Endothelial cell (in vitro differentiated cells): ENCODE measurements at places on chromosomes 1 and 21. TPM values are rescaled to one million over a fixed set of nuclear protein-coding genes. Genes with fewer than 3 reads are reported as not detected.

- peaks cover 5% of the 10 kb centered on the region for H3K27me3 ChIP-seq
- no peak overlapping the region for H3K4me3 ChIP-seq
- DNase-seq, result no peak
- H3K4me1 ChIP-seq, result no peaks in the 10 kb centered on the region
Observed at GRCh38 chr1:55826381-55827080, 611.4 kb upstream of the USP24 start.

- H3K27me3 ChIP-seq, result peaks cover 20% of the 10 kb centered on the region
- H3K27ac ChIP-seq, result no peak overlapping the region
- DNase-seq, result no peak
- peaks cover 33% of the 10 kb centered on the region for H3K36me3 ChIP-seq
- H3K4me3 ChIP-seq, result no peak overlapping the region
Observed at GRCh38 chr1:231936983-231937775, 310.6 kb downstream of the DISC1 start.

DNA sequence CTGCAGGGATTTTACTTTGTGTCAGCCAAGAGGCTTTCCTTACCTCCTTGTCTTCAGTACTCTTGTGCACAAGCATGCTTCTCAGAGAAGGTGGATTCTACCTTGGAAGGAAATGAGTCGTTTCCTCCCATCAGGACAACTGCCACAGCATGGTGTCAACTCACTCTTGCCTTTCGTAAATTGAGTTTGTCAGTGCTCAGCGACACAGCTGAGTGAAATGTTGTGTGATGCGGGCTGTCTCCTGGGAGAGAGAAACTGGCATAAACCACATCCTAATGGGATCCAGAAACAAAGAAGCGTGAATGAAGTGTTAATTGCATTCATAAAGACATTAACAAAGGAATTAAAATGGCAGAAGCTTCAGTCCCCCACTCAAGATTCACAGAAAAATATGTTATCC lies 51.5 kb upstream of the SLC22A15 start:
- peak overlapping the region; percentile 24 for H3K4me3 ChIP-seq
- peak overlapping the region; percentile 95 for H3K27ac ChIP-seq
- no peak for DNase-seq
- no peaks in the 10 kb centered on the region for H3K36me3 ChIP-seq

GRCh38 chr21:33238565-33239255 lies 9.0 kb downstream of the IFNAR2 start:
- peaks cover 11% of the 10 kb centered on the region for H3K4me1 ChIP-seq
- peak overlapping the region; percentile 37 for H3K4me3 ChIP-seq
- peaks cover 48% of the 10 kb centered on the region for H3K36me3 ChIP-seq
- H3K27ac ChIP-seq, result no peak overlapping the region
- H3K27me3 ChIP-seq, result peaks cover 5% of the 10 kb centered on the region

DNA sequence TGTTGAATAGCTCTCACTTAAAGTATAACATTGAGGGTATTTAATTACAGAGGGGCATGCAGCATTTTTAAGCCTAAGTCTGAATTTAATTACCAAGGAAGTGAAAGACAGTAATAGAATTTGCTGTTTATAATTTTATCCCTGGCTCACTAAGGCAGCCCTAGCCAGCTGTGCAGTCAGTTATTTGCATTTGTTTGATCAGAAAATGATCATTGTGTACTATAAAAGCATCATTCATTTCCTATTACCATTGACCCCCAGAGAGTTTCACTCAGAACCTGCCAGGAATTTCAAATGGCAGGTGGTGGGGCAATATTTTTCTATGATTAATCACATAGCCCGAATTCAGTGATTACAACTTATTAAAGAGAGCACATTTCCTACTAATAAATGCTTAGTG lies 277.1 kb upstream of the KAZN start:
- DNase-seq, result no peak
- H3K36me3 ChIP-seq, result no peaks in the 10 kb centered on the region
- H3K4me3 ChIP-seq, result no peak overlapping the region
- H3K27me3 ChIP-seq, result no peaks in the 10 kb centered on the region
- no peaks in the 10 kb centered on the region for H3K4me1 ChIP-seq
- no peak overlapping the region for H3K27ac ChIP-seq

DNA sequence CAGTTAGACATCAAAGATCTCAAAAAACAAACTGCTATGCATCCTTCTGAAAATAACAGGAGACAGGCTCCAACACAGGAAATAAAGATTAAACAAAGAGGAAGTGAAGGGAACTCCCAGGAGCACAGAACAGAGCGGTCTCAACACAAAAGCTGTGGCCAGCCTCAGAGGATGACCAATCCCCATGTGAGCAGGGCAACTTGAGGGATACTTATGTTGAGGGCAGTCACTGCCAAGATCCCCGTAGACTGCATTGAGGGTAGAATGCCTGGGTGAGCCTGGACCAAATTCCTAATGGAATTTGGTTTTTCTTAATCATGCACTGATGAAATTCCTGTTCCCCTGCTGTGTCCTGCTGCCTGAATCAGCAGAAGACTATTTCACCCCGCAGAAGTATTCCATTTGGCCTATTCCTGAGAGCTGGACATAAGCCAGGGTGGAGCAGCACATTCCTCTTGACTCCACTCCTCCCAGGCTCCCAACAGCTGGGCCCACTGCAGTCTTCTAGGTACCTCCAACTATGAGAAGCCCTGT lies 49.0 kb downstream of the JAK1 start:
- H3K4me1 ChIP-seq, result peaks cover 64% of the 10 kb centered on the region
- H3K36me3 ChIP-seq, result peaks cover 6% of the 10 kb centered on the region
- peak overlapping the region; percentile 93 for H3K27ac ChIP-seq
- peak overlapping the region; percentile 14 for H3K4me3 ChIP-seq

DNA sequence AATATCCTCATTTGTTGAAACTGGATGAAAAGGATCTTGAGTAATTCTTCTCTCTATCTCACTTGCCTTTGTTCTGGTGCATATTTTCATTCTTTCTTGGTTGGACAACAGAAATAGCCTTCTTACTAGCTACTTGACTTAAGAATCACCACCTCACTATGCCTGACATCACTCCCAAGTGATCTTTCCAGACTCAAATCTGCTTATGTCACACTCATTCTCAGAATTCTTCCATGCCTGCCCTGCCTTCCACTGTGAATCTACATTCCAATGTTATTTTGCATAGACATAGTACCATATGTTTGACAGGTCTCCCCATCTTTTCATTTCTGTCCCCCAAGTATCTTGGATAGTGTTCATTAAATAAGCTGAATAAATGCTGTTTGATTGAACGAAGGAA lies 78.5 kb upstream of the DPYD start:
- DNase-seq, result no peak
- H3K36me3 ChIP-seq, result no peaks in the 10 kb centered on the region
- no peak overlapping the region for H3K27ac ChIP-seq
- H3K27me3 ChIP-seq, result no peaks in the 10 kb centered on the region
- no peak overlapping the region for H3K4me3 ChIP-seq

DNA sequence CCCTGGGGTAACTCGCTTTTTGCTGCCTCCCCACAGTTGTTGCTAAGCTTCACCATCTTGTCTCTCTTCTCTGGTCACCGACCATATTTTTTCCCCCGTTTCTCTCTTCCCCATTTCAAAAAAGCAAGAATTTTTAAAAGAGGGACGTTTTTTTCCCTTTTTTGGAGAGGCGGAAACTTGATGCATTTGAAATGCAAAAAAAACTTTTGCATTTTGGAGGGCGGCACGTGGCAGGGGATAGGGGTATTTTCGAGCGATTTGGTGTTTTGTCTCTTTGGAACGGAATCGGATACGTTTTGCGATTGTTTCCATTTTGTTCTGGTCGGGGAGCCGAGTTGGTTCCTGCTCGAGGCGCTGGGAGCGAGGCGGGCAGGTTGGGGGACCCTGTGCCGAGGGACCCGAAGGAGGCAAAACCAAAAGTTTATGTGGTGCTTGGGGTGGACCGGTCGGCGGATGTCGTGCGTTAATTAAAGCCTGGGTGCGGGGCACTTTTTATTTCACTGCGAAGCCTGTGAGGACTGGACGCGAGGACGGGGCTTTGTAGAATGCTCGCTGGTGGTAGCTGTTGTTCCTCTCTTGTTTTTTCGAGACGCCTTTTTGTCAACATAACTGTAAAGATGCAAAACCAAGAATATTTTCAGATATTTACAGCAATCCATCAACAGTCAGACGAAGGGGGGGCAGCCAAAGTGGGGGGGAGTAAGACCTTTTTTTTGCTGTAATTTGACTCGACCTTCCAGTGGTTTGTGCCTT lies 884 bp downstream of the H3-3A start:
- peaks cover 17% of the 10 kb centered on the region for H3K27me3 ChIP-seq
- H3K4me1 ChIP-seq, result peaks cover 38% of the 10 kb centered on the region

- no peak overlapping the region for H3K27ac ChIP-seq
- no peak overlapping the region for H3K4me3 ChIP-seq
- H3K36me3 ChIP-seq, result no peaks in the 10 kb centered on the region
- no peak for DNase-seq
- H3K4me1 ChIP-seq, result no peaks in the 10 kb centered on the region
- peaks cover 5% of the 10 kb centered on the region for H3K27me3 ChIP-seq
Observed at GRCh38 chr1:17878837-17879236, 123.7 kb downstream of the ACTL8 start.

DNA sequence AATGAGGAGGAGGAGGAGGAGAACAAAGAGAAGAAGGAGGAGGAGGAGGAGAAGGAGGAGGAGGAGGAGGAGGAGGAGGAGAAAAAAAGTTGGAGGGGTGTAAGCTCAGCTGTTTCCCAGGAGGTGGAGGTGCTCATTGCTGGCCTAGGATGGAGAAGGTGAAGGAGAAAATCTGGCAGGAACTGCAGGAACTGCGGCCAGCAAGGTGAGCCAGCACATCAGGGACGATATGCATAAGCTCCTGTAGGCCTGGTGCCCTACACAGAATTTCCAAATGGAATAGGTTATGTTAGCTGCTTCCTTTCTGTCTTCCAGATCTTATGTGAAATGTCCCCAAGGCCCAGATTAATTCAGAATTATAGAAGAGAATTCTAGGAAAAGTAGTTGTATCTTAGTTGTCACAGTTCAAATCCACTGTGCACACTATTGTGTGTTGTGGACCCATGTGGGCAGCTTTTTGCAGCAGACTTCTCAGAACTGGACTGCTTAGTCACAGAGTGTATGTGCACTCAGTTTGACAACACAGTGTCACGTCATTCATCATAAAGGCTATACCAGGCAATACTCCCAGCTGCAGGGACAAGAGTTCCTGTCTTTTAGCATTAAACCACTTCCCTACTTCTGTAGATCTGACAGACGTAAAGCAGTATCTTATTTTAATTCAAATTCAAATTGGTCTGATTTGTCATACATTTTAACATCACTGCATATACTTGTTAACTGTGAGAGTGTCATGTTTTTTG lies 303.7 kb downstream of the HLX start:
- no peaks in the 10 kb centered on the region for H3K27me3 ChIP-seq
- no peak overlapping the region for H3K4me3 ChIP-seq
- no peaks in the 10 kb centered on the region for H3K36me3 ChIP-seq
- DNase-seq, result no peak
- H3K27ac ChIP-seq, result no peak overlapping the region

DNA sequence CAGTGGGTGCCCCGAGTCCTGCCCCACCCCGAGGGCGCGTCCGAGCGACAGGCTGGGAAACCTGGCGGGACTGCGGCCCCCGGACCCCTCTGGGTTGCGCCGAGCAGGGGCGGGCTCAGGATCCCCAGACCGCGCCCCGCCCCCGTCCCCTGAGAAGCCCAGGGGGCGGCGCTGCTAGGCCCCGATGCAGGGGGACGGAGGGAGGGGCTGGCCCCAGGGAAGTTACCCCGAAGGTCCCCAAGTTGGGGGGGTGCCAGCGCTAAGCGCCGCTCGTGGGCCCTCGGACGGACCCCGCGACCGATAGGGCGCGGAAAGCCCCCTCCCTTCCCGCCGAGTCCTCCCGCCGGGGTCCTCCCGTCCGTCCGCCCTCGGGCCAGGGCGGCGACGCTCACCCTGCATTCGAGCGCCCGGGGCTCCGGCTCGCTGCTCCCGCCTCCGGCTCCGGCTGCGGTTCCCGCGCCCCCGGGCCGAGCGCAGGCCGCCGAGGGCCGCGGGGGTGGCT lies 414 bp downstream of the GPR153 start:
- H3K36me3 ChIP-seq, result no peaks in the 10 kb centered on the region
- H3K27me3 ChIP-seq, result peaks cover 23% of the 10 kb centered on the region
- no peak overlapping the region for H3K4me3 ChIP-seq
- no peak for DNase-seq
- no peak overlapping the region for H3K27ac ChIP-seq
- H3K4me1 ChIP-seq, result no peaks in the 10 kb centered on the region

GRCh38 chr1:209729436-209729835 lies 24.8 kb downstream of the HSD11B1 start:
- H3K4me3 ChIP-seq, result no peak overlapping the region
- H3K4me1 ChIP-seq, result no peaks in the 10 kb centered on the region
- no peaks in the 10 kb centered on the region for H3K27me3 ChIP-seq
- no peaks in the 10 kb centered on the region for H3K36me3 ChIP-seq
- no peak for DNase-seq

GRCh38 chr1:94382201-94382600 lies 36.0 kb upstream of the ABCD3 start:
- no peak overlapping the region for H3K27ac ChIP-seq
- H3K27me3 ChIP-seq, result no peaks in the 10 kb centered on the region
- H3K4me3 ChIP-seq, result no peak overlapping the region
- DNase-seq, result no peak

DNA sequence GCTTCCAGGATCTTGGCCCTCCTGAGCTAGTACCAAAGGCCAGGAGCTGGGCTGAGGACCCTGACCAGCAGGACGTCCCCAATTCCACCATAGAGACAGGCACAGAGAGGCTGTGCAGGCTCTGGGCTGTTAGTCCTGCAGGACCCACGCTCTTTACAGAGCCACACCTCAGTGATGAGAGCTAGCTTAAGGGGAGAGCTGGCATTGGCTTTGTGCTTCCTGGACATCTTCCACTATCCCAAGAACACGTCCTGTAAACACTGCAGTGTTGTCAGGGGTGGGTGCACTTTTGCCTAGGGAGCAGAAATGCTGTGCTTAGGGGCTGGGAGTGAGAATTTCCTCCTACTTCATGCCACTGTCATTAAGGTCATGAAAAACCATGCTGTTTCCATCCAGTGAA lies 91.7 kb upstream of the EDN2 start:
- peaks cover 3% of the 10 kb centered on the region for H3K27me3 ChIP-seq
- no peaks in the 10 kb centered on the region for H3K36me3 ChIP-seq
- no peak overlapping the region for H3K4me3 ChIP-seq
- H3K4me1 ChIP-seq, result peaks cover 10% of the 10 kb centered on the region

DNA sequence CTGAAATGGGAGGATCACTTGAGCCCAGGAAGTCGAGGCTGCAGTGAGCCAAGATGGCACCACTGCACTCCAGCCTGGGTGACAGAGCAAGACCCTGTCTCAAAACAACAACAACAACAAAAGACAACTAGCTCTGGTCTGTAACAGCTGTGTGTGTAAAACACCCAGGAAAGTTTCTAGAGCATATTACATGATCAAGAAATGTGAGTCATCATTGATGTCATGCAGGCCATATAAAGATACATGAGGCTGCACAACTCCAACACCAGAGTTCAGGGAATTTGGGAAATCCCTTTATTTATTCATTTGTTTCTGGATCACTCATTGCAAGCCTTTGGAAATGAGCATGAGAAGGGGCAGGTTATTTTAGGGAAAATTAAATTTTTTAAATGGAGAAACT lies 50.3 kb upstream of the CTPS1 start:
- H3K27ac ChIP-seq, result no peak overlapping the region
- no peak for DNase-seq
- peaks cover 5% of the 10 kb centered on the region for H3K27me3 ChIP-seq
- no peak overlapping the region for H3K4me3 ChIP-seq
- H3K4me1 ChIP-seq, result peaks cover 20% of the 10 kb centered on the region

Gene FAM78B
- total RNA-seq, result 1.3 TPM

Gene FAM229A
- 8.5 TPM for total RNA-seq

Gene IL22RA1
- total RNA-seq, result not detected

Gene BEND5
- total RNA-seq, result 9.1 TPM

Gene SMCP
- total RNA-seq, result not detected

Gene RBM34
- 52.2 TPM for total RNA-seq

Gene SPATA45
- 0.82 TPM for total RNA-seq

Gene NUAK2
- total RNA-seq, result 3.6 TPM

Gene WDR64
- 0.80 TPM for total RNA-seq
